Fibroblast of the conjunctiva (primary cell): ENCODE measurements at places on chromosomes 5 and 9.

DNA sequence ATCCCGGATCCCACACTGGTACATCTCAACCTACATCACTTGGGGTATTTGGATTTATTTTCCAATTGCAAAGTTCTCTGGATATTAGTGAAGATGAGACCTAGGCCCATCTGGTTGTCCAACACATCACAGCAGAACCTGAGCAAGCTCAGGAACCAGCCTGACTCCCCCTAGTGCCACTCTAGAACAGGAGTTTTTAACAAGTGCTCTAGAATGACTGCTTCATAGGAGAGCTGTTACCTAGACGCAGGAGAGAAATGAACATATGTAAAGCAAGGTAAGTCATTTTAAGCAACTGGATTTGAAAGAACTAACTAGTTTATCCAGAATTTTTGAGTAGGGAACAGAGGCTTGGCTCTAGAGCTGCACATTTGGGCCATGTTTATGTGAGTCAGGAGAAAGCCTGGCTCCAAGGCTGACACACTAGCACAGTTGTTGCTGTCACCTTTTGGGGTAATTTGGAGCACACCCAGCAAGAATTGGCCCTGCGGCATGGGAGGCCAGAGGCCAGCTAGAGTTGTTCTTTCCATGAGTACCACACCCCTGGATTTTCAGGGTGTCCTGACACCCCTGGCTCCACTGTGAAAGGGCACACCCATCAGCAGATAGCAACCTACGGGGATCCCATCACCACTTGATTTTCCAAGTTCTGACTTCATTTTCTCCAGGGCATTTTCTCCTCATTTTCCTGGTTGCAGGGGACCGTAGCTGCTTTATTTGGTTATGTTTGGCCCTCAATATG is 110.9 kb upstream of the LPAR1 start:
- peak; percentile 12 for DNase-seq

- DNase-seq: no peak
These were observed 1093.8 kb upstream of the CDH9 start for GRCh38 chr5:28132151-28132550.

DNA sequence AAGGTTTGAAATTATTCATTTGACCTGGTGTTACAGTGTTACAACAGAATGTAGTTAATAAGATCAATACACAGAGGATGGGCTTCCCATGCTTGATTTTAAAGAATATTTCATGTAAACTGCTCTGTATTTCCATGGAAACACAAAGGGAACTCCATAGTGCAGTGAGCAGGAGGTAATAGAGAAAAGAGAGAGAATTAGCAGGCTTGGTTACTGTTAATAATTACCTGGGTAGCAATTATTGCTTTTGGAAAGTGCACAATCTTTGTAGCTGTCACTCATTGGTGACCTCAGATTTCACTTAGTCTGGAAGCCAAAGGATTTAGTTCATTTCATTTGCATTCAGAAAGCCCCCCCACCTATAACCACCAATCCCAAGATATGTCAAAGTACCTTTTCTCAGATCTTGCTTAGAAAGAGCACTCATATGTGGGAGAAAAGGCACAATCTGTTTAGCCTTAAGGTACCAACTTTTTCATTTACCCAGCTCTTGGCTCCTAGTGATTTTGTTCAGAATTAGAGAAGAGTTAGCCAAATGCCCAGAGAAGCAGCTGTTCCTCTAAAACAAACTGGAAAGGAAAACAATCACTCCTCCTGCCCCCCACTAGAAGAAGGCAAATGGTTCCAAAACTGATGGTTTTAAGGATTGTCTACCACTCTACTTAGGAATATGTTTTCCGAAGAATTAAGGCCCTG is 234.5 kb upstream of the SLC24A2 start:
- no peak for DNase-seq

DNA sequence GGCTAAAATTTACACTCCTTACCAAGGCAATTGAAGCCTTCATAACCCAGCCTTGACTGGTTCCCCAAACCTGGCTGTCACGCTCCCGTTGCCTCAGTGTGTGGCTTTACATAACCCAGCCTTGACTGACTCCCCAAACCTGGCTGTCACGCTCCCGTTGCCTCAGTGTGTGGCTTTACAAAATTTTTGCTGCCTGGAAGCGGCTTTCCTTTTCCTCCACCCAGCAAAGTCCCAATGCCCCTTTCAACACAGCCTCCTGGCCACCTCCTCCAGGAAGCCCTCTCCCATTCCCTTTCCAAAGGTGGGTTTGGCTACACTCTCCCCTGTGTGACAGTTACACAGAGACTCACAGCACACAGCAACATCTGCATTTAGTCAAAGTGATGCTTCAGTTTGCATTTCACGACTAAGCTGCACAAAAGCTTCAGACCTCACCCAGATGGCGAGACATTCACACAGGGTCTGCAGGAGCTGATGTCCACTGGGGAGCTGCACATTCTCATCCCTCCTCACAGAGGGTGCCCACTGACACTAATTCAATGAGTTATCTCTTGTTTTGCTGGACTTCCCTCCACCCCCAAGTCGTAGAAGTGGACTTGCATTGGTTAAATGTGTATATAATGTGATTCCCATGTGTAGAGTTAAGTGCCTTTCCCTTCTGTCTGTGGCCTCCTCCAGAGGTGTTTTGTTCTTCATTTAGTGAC is 156.6 kb upstream of the PHYKPL start:
- DNase-seq: no peak

GRCh38 chr5:11903614-11904264 is 507 bp downstream of the CTNND2 start:
- DNase-seq: no peak

GRCh38 chr9:124088476-124088837 is 76.9 kb downstream of the LHX2 start:
- DNase-seq: no peak

GRCh38 chr9:136565086-136565714 is 19.4 kb upstream of the NOTCH1 start:
- no peak for DNase-seq

- no peak for DNase-seq
These were observed 13.8 kb upstream of the PLEKHG4B start for GRCh38 chr5:77957-78804.

- peak; percentile 51 for DNase-seq
These were observed 136.9 kb upstream of the FBN2 start for GRCh38 chr5:128674837-128675446.

GRCh38 chr5:73751254-73751914 is 125.4 kb downstream of the ARHGEF28 start:
- DNase-seq: no peak

GRCh38 chr5:153565822-153566221 is 75.4 kb downstream of the GRIA1 start:
- DNase-seq: peak; percentile 68

DNA sequence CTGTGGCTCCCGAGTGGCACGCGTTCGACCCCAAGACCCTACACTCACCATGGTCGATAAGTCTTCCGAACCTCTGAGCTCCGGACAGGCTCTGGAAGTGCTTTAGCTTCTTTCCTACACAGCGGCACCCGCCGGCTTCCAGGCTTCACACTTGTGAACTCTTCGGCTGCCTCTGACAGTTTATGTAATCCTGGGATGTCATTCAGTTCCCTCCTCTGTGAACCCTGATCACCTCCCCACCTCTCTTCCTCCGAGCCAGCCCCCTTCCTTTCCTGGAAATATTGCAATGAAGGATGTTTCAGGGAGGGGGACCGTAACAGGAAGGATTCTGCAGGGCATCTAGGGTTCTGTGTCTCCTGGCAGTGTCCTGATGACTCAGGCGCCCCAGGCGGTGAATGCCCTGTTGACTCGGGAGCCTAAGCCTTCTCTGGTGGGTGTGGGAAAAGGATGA is at the start of gene CD14:
TSS of gene CD14 (minus strand) at position 155 of the 451 bp plus-strand sequence. CDS start at position 51, 104 bp downstream.
- DNase-seq: no peak

DNA sequence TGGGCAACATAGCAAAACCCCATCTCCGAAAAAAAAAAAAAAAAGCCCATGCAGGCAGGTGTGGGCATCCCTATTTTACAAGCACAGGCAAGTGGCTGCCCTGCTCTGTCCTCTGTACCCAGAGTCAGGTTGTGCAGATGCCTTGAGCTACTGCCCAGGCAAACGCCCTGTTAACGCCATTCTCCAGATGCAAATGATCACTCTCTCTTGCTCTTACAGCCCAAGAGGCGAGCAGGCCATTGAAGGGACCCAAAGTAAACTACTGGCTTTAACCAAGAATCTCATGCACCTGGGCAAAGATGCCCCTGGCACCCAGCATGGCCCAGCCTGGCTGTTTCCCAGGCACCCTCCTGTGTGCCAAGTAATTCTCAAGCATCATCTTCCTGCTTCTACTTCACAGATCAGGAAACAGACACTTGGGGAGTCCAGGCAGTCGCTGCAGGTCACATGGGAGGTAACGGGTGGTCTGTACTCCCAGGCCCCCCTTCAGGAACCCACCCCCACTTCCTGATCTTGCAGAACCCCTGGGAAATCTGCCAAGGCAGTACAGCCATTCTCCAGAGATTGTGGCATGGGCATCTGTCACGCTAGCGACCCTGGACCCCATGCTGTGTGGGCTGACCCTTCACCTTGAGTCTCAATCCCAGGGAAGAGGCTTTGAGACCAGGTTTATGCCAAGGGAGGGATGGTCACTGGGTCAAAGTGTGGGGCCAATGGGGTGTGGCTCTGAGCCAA is 14.2 kb downstream of the EEIG1 start:
- DNase-seq: no peak

DNA sequence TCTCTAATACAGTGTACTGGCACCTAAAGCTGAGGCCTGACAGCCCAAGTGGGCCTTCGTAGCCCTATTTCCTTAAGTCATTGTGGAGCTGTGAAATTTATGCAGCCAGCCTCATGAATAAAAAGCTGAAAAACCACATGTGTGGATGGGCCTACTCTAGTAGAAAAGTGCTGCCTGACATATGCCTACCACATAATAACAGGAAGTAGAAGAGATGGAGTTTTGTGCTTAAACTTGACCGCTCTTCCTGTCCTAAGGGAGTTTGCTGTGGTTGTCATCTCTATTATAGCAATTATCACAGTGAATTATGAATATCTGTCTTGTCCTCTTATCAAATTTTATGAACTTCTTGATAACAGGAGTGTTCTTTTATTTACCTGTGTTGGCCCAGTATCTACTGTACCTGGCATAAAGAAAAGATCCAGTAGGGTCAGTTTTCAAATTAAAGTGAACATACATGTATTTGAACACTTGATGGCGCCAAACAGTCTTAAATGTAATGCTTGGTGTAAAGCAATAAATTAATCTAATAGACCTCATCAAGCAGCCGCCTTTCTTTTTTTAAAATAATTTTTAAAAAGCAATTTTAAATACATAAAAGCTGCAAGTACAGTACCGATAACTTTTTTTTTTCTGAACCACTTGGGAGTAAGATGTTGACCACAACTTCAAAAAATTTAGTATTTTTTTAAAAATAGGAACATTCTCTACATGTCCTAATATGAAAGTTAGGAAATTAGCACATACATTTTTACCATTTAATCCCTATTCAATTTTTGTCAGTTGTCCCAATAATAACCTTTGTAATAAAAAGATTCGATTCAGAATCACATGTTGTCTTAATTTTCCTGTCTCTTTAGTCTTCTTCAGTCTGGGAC is 51.0 kb downstream of the FKTN start:
- peak; percentile 40 for DNase-seq

DNA sequence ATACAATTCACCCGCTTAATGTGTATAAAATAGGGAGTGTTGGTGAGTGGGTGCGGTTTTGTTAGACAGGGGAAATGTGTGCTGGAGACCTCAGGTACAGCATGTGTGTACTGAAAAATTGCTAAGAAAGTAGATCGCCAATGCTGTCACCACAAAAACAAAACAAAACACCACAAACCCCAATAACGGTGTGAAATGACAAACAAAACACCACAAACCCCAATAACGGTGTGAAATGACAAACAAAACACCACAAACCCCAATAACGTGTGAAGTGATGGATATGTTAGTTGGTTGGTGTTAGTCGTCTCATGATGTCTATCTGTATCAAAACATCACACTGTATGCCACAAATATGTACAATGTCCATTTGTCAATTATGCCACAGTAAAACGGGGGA is 14.2 kb upstream of the GFPT2 start:
- DNase-seq: no peak

GRCh38 chr5:6899221-6899620 is 186.0 kb downstream of the TENT4A start:
- no peak for DNase-seq

GRCh38 chr5:148382961-148383360 is 797 bp upstream of the FBXO38 start:
- DNase-seq: no peak

- DNase-seq: no peak
These were observed 253.9 kb upstream of the RGMB start for GRCh38 chr5:98519571-98519970.

DNA sequence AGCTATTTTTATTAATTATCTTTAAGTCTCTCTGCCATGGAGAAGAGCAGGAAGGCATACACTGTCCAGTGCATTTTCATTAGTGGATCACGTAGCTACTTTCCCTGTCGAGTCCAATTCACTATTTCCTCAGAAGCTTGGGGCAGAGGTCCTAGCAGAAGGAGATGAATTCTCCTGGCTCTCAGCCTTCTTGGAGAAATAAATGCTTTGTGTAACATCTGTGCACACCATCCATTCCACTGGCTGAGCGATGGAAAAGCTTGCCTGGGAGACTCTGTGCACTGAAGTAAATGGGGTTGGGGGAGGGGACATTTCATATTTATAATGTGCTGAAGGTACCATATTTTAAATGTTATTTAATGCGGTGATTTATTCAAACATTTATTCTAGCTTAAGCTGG is 23.4 kb downstream of the PROP1 start:
- no peak for DNase-seq

GRCh38 chr5:55711507-55712022 is 559 bp downstream of the SLC38A9 start:
- no peak for DNase-seq

- no peak for DNase-seq
These were observed 9.3 kb upstream of the GPR150 start for GRCh38 chr5:95610546-95610945.

DNA sequence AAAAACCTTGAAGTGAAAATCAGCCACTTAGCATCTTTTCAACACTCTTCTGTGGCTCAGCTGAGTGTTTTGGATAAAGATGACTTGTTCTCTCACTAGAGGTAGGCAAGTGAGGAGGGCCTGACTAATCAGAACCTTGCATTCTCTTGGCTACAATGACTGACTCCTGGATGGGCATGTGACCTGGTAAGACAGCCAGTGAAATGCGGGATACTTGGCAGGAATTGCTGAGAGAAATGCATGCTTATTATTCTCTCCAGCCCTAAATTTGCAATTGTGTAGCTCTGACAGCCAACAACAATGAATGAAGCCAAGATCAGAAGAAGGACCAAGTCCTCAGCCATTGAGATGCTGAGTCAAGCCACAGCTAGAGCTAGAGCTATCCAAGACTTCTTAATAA is 490.5 kb upstream of the ZNF608 start:
- DNase-seq: no peak

DNA sequence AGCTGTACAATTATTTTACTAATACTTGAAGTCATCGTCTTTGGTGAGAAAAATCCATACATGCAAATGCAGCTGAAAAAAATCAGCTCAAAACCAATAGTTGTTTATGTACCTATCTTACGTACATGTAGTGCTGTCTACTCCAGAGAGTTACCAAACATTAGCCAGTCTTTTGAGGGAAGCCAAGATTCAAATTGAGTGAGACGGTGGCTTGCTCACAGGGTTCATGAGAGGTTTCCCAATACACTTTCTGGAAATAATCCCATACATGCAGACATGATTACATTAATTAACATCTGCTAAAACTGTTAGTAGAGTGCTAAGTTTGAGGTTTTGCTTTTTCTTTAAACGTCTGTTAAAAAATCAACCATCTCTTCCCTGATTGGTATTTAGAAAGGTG is 2.3 kb downstream of the C9orf72 start:
- DNase-seq: no peak
